Stimulated activated CD8-positive, alpha-beta memory T cell treated with anti-CD3 and anti-CD28 coated beads, Interleukin-2, amount 100 ng/mL, for 48 hours (primary cell): ENCODE measurements at places on chromosomes 11 and 22.

DNA sequence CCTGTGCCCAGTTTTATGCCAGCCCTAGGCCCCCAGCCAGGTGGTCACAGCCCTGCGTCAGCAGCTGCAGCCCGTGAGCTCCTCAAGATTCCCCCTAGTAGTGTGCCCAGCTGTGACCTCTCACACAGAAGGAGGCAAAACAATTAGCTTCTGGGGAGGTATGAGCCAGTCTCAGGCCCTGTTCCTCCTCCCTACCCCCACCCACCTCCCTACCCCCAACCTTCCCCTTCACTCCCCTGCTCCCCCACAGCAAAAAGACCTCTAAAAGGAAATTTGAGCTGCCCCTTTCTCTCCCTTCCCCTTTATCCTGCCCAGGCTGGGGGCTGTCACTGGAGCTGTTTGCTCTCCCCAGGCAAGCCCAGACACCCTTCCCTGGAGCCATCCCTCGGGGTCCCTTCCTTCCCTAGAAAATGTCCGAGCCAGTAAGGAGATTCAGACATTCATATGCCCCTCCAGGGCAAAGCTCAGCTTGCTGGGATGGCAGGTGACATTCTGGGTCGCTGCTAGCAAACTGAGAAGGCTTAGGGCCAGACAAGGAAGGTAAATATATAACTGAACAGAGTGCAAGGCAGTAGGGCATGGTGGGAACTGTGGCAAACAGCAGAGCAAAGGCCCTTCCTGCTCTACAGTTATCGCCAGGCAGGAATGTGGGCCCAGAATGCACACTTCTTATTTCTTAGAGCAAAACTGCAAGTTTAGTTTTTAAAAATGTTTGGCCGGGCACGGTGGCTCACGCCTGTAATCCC is 300.2 kb downstream of the MN1 start:
- no peak for DNase-seq

GRCh38 chr11:88061111-88061510 is 114.1 kb downstream of the RAB38 start:
- DNase-seq, result no peak

GRCh38 chr11:101008961-101009689 is 120.5 kb downstream of the PGR start:
- DNase-seq, result no peak

GRCh38 chr22:44364751-44365130 is 52.0 kb upstream of the SHISAL1 start:
- no peak for DNase-seq

GRCh38 chr22:38191731-38192474 is 9.9 kb upstream of the MAFF start:
- DNase-seq, result no peak

DNA sequence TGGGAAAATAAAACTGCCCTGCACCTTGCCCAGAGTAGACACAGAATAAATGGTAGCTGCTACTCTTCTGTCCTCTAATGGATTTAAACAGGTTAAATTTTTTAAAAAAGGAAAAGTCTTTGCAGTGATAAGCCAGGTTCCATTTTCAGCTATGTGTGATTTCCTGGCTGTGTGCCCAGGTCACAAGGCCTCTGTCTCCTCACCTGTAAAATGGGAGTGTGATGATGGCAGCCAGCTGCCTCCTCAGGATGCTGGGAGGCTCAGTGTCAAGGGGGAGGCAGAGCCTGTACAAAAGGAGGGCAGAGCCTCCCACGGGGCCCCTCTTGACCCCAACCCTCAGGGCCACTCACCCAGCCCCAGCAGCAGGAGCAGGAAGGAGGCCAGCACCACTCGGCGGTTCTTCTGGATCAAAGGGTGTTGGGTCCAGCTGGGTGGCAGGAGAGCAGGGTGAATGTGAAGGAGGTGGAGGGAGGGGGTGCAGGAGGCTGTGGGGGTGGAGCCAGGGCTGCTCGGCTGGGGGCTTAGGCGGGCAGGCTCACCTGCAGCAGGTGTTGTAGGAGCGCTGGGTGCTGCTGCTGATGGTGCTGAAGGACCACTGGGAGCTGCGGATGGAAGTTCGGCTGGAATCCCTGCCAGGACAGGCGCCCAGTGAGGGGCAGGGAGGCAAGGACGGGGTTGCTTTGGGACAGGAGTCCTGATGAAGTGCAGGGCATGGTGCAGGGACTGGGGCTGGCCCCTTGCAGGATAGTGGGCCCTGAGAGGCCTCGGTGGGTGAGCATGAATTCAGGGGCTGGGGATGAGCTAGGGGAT is 1.9 kb downstream of the TMEM134 start:
- DNase-seq, result no peak

GRCh38 chr11:74321487-74322188 is 10.2 kb upstream of the P4HA3 start:
- peak; percentile 8 for DNase-seq

- no peak for DNase-seq
These were observed 33.7 kb downstream of the SLC5A1 start for GRCh38 chr22:32076761-32077084.

- DNase-seq, result no peak
These were observed 52.0 kb upstream of the TSPAN18 start for GRCh38 chr11:44674809-44675208.

- DNase-seq, result no peak
These were observed 21.9 kb downstream of the RELT start for GRCh38 chr11:73398132-73398526.

DNA sequence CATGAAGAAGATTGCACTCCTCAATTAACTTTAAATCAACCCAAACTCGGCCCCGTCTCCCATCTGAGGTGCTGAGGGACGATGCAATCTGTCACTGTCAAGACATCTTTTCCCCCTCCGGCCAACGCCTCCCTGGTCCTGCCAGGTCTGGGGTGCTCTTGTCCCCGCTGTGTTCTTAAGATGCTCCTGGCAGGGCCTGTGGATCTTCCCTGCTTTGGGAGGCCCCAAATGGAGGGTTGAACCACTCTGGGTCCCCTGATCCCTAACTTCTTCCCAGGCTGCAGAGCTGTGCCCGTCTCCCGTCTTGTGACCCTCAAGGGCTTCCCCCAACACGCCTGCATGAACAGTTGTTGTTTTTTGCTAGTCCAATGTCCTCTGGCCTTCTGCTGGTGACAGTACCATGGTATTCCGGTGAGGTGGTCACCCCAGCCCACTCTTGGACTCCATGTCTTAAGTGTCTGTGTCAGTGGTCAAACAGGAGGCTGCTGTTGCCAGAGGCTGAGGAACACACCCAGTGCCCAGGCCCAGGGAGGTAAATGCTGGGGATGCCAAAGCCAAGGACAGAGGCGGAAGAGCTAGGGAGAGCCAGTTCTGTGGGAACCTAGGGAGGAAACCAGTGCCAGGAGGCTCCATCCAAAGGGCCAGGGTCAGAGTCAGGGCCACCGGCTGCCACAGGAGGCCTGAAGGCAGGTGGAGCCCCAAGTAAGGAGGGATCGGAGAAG is 70.6 kb upstream of the SHANK2 start:
- DNase-seq, result no peak

DNA sequence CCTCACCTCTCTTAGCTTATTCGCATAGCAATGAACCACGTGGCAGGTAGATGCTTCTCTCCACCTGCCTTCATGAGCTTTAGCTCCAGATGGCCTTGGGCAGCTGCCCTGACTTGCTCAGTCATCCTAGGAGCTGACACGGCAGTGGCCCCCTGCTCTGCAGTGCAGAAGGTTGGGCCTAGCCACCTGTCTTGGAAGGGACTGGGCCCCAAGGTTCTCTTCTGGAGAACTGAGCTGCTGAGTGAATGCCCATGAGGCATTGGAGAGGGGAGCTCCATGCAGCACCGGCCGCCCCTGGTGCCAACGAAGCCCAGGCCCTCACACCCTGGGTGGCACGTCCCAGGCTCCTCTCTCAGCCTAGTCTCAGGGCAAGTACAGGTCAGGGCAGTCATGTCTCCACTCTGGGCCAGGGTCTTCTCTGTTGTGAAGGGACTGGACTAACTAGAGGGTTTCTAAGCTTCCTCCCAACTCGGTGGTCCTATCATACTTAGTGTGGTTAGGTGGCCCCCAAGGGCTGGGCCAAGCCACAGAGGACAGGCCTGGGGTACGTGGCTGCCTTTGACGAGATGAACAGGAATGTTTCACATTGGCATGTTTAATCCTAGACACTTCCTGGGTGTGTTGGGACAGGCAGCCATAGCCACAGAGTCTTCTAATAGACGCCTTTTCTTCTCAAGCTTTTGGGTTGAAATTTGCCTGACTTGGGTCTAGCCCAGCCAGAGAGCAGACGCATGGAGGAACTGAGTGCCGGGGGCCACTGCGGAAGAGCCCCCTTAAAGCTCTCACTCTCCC is 47.9 kb downstream of the ALX4 start:
- no peak for DNase-seq

DNA sequence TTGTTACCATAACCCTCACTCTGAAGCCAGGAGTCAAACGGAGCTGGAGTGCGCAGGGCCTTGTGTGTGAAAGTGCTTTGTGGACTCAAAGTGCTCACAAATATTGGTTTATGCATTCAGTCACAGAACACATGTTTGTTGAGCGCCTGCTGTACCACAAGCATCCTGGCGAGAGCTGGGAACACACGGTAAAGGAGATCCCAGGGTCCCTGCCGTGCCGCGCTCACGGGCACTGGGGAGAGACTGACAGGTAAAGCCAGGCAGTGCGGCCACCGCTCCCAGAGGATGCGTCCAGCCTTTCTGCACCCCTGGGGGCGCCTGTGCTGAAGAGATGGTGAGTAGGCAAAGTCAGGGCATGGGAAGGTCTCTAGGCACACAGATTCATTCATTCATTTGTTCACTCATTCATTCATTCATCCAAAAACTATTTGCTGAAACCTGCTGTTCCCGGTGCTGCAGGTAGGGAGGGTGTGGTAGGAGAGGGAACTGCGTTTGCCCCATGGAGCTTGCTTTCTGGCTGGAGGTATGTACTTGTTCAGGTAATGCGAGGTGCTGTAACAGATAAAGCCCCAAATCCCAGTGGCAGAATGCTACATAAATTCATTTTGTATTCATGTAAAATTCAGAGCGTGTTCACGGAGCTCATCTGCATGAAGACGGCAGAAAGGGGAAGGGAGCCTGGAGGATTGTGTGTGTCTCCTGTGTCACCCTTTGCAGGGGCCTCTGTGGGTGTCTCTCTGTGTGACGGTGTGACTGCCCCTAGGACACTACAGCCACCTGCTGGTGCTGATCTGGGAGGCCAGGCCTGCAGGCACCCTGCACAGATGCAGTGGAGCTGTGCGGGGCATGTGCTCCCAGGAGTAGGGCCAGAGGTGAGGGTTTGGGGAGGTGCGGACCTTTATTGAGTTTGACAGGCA is 167.0 kb upstream of the B3GAT1 start:
- DNase-seq, result no peak

GRCh38 chr11:74429205-74429604 is 31.0 kb upstream of the PGM2L1 start:
- no peak for DNase-seq

DNA sequence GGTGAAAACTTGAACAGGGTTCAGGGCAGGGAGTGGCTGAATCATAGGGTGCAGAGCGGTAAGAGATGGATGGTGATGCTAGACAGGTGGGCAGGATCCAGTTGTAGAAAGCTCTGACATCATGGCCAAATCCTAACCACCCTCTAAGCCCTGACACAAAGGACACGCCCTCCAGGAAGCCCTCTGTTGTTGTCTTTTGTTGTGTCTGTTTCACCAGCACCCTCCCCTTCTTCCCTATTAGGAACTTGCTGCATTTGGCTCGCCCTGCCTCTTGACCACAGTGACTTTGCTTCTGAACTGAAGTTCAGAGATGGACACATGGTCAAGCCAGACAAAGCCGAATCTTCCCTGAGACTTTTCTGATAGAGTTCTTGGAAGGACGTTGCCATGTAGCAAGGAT is 14.2 kb upstream of the APOL6 start:
- DNase-seq, result no peak

DNA sequence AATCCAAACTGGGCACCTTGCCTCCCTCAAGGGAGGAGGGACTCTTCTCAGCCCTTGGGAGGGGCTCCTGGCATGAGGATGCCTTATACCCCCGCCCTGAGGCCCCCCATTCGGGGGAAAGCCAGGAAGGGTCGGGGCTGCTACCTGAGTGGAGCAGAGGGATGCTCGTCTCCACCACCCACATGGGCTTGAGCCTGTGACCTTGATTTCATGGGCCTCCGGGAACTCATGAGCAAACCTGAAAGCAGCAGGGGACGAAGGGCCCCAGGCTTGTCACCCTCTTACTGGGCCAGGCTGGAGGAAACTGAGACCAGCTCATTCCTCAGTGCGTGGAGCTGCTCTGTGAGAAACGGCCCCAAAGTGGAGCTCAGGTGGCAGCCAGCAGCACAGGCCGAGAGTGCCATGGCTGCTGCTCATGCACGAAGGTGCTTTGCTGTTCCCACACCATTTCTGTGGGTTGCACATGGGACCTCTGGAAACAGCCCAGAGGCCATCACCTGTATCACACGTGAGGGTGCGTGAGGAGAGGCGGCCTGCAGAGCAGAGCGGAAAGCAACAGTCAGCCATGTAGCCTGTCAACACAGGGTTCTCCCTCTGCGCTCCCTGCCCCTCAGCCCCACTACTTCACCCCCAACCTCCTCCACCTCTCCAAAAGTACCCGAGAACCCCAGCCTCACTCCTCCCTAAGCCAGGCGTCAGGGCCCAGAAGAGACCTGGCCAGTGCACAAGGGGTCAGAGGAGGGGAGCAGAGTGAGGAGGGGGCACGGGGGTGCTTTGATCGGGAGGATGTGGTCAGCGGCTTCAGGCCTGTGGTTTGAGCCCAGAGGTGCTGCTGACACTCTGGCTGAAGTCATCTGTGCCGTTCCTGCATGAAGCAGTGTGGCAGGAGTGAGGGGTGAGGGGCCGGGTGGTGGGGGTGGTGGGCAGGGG is 14.1 kb upstream of the IL2RB start:
- peak; percentile 75 for DNase-seq

GRCh38 chr11:64192434-64192833 is 6.5 kb downstream of the STIP1 start:
- DNase-seq, result no peak

DNA sequence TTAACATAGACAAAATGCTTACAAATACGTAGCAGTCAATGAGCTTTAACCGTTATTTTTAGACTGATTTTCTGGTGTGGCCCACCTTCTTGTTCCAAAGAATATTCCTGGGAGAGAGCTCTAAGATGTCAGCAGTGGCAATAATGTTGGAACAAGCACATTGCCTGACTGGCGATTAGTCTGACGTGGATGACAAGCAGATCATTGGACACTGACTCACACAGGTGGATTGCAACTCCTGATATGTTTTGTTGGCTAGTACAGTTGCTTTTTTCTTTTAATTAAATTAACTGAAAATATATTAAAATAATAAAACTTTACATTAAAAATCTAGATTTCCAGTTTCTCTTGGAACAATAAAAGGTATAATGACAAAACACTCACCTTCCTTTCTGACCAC is 78.0 kb downstream of the TENM4 start:
- DNase-seq, result no peak
